ENCODE measurements at places on chromosomes 6 and 20. TPM values are rescaled to one million over a fixed set of nuclear protein-coding genes. Genes with fewer than 3 reads are reported as not detected.

Gene CFB
- total RNA-seq: 32.9 TPM

Gene NEDD9
- total RNA-seq: 0.33 TPM

Gene SSTR4
- total RNA-seq: not detected

Gene TRMT6
- total RNA-seq: 4.1 TPM

Gene HRH3
- total RNA-seq: not detected

Gene HLA-C
- 159 TPM for total RNA-seq

Gene BTNL2
- total RNA-seq: not detected

Gene TP53INP2
- 2.1 TPM for total RNA-seq

Gene ZNF831
- 0.98 TPM for total RNA-seq

Gene MDFI
- not detected for total RNA-seq

Gene PHF10
- 18.9 TPM for total RNA-seq

Gene TGM6
- not detected for total RNA-seq

Gene KIAA0408
- total RNA-seq: 12.8 TPM

Measured in fibroblast of the aortic adventitia (primary cell).